Stimulated activated CD4-positive, alpha-beta T cell treated with anti-CD3 and anti-CD28 coated beads, TNF-alpha, amount 100 ng/mL, for 4 hours (primary cell): ENCODE measurements at places on chromosomes 6 and 20.

DNA sequence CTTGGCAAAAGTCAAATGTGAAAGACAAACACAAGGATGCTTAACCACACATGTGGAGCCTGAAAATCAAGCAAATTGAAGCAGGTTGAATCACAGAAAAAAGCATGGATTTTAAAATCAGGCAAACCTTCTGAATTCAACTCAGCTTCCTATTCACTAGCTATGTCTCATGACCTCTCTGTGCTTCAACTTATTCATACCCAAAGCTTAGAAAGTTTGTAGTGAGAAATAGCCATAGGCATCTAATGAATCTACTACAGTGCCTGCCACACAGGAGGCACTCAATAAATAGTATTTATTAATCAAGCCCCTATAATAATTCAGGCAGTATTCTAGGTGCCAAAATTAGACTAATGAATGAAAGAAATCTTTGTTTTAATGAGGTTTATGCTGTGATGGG is 112.2 kb upstream of the TNFAIP3 start:
- DNase-seq = no peak

DNA sequence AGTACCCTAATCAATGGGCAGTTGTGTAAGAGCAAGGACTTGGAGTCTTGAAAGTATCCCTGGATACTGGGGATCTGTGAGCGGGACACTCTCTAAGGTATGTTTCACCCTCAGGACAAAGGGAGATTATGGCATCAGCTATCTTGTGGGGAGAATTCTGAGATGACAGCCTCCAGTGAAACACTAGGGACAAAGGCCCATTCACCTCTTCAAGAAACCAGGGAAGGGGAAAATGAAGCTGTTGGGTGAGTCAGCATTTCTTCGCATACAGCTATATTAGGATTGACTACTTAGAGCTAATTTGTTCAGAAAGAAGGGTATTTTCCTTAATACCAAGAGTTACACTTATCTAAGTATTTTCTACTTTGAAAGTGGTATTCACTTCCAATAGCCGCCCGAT is 35.9 kb downstream of the OPN5 start:
- no peak for DNase-seq

DNA sequence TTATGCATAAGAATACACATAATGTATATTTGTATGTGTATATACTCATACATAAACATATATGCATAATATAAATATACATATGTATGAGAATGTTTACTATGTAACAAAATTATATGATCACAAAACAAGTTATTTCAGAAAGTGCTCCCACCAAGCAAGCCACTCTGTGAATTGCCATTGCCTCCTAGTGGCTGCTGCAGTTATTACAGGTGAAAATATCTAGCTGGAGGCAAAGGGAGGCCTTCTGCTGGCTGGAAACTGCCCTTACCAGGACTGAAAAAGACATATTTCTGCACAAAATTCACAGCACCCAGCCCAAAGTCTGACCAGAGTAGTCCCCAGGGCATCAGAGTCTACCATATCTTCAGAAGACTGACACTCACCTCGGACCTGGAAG is 14.4 kb upstream of the ADAM33 start:
- DNase-seq = no peak

GRCh38 chr6:72677740-72678139 is 55.9 kb downstream of the KCNQ5 start:
- DNase-seq = no peak

GRCh38 chr20:13625304-13625979 is 13.3 kb downstream of the TASP1 start:
- DNase-seq = no peak

DNA sequence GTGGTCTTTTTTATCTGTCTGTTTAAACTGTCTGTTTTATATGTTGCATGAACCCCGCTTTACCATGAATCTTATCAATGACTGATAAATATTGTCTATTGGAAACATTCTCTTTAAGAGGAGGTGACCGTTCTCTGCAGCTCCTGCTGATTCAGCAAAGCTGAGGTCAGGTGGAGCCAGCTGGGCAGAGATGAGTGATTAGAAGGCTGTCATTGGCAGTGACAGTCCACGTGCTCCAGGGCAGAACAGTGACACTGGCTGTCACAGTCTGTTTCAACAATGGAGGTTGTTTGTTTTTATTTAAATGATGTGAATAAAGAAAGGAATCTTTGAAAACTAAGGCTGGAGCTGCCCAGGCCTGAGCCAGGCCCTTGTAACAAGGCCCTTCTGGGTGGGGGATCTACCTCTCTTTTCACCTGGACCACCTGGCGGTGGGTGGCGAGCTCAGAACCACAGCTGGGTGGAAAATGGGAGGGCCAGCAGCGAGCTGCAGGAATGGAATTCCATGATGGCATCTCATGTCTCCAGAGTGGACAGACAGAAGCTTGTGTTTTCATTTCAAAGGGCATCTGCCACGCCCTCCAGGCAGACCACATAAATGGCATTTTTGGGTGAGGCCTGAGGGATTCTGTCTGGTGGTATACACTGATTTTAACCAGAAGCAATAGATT is 12.6 kb downstream of the SYNJ2 start:
- no peak for DNase-seq
